NCI-H1694 treated with DMSO at 0.1 percent for 48 hours (cell line): ENCODE measurements at places on chromosomes 1 and 21.

- no peak for DNase-seq
Measured at GRCh38 chr1:30295674-30296073, 427.7 kb downstream of the MATN1 start.

- no peak for DNase-seq
Measured at GRCh38 chr1:170001266-170001665, 73.2 kb downstream of the KIFAP3 start.

DNA sequence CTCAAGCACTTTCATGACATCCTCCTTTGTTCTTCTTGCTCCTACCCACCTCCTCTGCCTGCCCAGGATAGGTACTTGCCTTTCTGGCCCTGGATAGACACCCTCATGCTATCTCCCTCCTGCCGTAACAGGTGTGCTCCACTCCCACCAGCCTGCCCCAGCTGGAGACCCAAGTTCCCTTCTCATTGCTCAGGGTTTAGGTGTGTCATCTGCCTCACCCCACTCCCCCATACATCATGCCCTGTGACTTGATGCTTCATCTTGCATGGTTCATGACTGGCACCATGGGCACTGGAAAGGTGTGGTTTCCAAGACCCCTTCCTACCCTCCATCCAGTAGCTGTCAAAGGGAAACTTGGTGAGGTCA lies 5.9 kb downstream of the RHEX start:
- no peak for DNase-seq

DNA sequence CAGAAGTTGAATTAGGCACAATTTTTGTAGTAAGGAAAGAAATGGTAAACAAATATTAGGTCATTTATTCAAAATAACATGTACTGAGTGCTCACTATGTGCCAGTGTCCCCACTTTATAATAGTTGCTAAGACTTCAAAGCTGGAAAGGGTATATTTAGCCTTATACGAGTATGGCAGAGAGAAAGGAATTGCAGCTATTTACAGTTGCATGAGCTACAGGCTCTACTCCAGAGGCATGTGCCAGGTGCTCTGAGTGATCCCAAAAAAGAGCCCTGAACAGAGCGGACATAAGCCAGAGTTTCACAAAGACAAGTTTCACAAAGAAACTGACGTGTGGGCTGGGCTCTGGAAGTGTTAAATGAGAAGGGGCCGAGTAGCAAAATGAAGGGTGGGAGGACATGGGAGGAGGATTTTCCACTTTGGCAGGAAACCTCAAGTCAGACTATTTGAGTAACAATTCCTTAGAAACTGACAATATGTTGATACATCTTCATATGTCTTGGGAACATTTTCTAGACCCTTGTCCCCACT lies 40.9 kb downstream of the FASLG start:
- no peak for DNase-seq

GRCh38 chr1:11283151-11283550 lies 10.2 kb downstream of the UBIAD1 start:
- DNase-seq, result no peak

- DNase-seq, result no peak
Measured at GRCh38 chr1:217139513-217139912, 416.3 kb upstream of the ESRRG start.

DNA sequence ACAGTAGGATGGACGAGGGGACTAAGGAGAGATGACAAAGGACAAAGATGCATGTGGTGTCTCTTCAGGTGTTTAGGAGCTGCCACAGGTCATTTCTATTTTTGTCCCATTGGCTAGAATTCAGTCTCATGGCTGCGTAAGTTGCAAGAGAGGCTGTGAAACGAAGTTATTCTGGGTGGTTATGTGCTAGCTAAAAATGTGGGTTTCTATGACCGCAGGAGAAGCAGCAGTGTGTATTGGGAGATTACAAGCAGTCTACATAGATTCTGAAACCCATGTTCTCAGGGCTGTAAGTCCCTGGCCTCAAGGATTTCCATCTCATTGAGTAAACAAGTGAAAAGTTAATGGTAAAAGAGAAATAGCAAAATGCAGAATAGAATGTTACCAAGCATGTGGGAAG lies 110.7 kb downstream of the SPATA46 start:
- DNase-seq, result no peak

- DNase-seq, result no peak
Measured at GRCh38 chr1:60245324-60245723, 171.8 kb upstream of the C1orf87 start.

- no peak for DNase-seq
Measured at GRCh38 chr1:54009406-54009805, 8.6 kb downstream of the LDLRAD1 start.

DNA sequence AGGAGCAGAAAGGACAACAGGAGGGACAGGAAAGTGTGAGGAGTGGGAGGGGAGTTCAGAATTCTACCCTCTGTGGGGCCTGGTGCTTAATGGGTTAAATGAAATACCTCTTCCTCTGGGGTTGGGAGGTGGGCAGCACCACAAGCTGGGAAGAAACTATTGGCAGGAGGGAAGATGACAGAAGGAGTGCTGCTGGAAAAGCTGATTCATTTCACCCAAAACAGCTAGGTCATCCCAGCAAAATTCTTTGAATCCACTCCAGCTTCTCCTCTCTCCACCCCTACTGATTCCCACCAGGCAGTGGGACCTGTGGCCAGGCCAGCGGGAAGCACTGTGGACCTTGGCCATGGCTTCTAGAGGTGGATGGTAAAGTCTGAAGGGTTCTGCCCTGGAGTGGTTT lies 12.8 kb downstream of the BCAN start:
- DNase-seq, result peak; percentile 64

DNA sequence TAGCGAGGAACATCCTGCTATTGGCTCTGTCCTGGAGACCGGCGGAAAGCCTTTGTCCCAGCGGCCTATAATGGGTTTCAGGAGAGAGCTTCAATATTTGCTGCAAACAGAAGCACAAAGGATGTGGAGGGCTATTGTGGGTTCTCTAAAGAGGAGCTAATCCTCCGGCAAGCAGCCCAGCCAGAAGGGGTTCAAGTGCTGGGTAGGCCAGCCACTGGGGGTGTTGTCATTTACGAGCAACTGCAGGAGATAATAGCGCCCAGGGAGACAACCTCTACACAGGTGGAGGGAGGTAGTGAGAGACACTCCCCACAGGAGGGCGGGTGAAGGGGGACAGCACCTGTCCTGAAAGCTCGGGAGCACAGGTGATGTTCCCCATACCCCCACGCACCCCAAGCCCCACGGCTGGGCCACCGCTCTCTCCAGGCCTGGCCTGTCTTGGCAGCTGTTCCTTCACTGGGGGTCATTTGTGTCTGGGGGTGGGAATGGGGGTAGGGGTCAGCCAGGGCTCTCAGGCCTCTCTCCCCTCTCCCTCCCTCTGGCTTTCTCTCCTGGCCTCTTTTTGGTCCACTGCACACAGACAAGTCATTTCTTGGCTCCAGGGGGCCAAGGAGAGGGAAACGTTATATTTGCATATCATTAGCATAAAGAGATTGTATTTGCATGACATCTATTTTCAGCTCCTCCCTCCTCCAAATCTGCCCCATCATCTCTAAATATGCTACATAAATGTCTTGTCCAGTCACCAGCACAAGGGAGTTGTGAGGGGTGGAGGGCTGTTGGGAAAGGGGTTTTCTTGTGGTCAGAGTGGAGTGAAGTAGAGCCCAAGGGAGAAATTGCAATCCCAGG lies 22.0 kb upstream of the SLC26A9 start:
- DNase-seq, result no peak

- DNase-seq, result no peak
Measured at GRCh38 chr1:8330271-8331125, 12.6 kb downstream of the SLC45A1 start.

GRCh38 chr21:17742940-17743592 lies 76.1 kb downstream of the C21orf91 start:
- DNase-seq, result no peak

GRCh38 chr1:99439433-99440075 lies 175.3 kb downstream of the PLPPR4 start:
- DNase-seq, result no peak

- peak; percentile 88 for DNase-seq
Measured at GRCh38 chr1:18341291-18342069, 139.2 kb upstream of the KLHDC7A start.

DNA sequence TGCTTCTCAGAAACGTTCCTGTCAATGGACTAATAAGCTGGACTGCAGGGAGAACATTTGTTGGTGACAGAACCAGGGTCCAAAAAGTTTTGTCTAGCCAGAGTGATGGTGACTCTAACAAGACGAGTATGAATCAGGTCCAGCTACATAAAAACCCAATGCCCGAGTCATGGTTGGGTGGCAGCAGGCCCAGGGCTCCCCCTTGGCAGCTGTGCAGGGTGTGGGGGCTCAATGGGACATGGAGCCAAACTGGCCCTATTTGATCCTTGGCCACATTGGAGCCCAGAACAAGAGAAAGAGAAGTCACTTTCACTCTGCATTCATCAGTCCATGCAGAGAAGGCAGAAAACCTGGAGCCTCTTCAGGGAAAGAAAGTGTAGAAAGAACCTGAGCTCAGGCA lies 37.9 kb upstream of the TENT5C start:
- DNase-seq, result no peak

GRCh38 chr1:216721062-216721461 lies 2.2 kb downstream of the ESRRG start:
- DNase-seq, result peak; percentile 81

- no peak for DNase-seq
Measured at GRCh38 chr1:228463559-228464455, 23.4 kb upstream of the RNF187 start.

DNA sequence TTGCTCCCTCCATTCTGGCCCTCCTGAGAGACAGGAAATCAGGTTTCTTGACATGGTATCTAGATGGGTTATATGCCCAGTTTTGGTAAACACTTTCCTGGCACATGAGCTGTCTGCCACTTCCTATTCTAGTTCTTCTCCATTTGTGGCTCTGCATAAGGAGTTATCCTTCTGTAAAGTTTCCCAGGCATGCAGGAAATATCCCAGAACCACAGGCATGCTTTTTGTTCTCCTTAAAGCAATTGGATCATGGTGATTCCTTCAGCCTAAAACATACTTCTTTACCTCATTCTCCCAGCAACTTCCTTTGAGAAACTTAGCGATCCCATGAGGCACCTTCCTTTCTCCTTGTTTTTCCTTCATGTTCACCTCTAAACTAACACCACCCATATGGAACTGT lies 199.8 kb downstream of the CRB1 start:
- no peak for DNase-seq

GRCh38 chr1:225474439-225474985 lies 46.7 kb upstream of the LBR start:
- no peak for DNase-seq

GRCh38 chr1:117128323-117129079 lies 7.0 kb upstream of the TRIM45 start:
- peak; percentile 87 for DNase-seq

DNA sequence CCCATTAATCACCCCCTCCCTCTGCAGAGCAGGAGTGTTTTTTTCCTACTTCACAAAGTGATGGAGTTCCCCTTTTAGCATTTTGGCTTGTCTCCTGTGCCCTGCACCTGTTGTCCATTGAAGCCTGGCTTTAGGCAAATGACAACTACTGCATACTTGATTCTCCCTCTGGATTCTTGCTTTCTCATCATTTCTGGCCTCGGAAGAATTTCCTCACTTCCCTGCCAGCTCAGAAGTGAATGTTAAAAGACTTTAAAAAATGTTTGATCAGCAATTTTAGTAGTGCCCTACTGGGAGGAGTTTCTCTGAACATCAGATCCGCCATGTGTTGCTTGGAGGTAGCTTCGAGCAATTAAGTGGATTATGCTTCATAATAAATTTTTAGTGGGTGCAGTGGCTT lies 28.1 kb downstream of the RCOR3 start:
- DNase-seq, result no peak

- DNase-seq, result no peak
Measured at GRCh38 chr1:13760921-13761320, 60.9 kb downstream of the PRDM2 start.

DNA sequence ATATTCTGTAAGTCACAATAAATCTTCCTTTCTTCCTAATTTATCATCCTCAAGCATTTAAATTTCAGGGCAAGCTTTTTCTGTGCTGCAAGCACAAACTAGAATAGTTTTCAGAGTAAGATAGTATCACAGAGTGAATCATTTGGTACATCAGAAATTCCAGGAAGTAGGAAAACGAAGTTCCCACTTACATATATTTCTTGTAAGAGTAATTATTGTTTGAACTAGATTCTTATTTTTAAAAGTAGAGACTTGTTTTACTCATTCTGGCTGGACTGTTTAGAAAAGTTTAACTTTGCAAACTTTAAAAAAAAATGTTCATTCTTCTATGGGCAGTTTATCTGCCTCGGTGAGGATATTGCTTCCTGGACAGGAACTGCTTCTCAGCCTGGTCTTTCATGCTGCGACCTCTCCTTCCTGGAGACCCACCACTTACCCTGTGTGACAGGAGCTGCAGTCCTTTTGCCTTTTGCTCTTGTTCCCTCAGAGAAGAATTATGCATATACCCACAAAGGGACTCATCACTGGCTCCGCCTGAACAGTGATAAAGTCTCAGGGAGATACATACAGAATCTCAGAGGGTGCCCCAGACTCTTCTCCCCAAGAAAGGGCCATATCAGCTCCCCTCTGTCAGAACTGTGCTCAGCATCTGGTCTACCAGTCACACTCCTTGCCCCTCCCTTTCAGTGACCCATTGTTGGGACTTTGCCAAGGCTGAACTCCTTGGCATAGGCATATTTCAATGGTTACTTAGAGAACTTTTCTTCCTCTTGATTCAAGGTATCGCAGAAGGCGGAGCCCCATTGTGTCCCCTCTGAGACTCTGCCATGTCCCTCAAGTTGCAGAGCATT lies 102.7 kb upstream of the CD55 start:
- DNase-seq, result no peak
